ENCODE measurements at places on chromosomes 13 and 19.

GRCh38 chr19:17331045-17331558, 3.6 kb downstream of the ANO8 start:
- no peak for DNase-seq

DNA sequence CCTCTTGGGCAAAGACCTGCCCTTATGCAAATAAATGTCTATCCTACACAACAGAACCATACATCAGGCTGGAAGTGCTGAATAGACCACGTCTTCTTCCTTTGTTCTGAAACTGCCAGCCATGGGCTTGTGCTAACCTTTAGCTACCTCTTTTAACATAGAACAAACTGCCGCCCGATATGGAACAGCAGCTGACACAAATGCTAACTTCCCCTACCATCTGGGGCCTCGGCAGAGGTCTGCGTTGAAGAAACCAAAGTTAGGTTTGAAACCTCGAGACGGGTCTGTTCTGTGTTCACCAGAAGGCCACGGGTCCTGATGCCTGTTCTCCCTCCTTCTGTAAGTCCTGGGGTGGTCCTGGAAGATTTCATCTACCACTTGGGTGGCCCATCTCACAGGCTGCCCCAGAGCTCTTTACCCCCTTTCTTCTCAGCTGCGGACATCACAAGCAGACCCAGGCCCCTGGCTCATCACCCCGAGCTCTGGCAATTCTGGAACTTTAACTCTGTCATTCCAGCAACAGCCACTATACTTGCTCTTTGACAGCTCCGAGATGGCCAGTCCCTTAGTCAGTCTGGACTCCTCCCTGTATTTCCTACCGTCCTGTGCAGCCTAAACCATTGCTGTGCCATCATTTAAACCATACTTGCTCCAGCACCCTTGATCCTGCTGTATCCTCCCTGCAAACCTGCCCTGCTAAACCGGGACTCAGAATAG, 146.7 kb downstream of the USP12 start:
- no peak for DNase-seq

DNA sequence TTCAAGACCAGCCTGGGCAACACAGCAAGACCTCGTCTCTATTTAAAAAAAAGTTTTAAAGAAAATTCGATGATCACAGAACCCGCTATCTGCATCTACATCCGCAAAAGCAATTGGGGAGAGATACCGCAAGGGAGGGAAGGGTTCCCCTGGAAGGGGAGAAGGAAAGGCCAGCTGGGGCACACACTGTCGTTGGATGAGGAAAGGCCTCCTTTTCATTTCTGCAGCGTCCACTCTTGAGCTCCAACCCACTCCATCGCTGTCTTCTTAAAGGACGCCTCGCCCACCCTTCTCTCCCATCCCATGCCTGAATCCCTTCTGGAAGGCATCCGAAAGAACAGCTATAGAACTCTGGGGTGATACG, 3.2 kb upstream of the PRKCG start:
- no peak for DNase-seq

DNA sequence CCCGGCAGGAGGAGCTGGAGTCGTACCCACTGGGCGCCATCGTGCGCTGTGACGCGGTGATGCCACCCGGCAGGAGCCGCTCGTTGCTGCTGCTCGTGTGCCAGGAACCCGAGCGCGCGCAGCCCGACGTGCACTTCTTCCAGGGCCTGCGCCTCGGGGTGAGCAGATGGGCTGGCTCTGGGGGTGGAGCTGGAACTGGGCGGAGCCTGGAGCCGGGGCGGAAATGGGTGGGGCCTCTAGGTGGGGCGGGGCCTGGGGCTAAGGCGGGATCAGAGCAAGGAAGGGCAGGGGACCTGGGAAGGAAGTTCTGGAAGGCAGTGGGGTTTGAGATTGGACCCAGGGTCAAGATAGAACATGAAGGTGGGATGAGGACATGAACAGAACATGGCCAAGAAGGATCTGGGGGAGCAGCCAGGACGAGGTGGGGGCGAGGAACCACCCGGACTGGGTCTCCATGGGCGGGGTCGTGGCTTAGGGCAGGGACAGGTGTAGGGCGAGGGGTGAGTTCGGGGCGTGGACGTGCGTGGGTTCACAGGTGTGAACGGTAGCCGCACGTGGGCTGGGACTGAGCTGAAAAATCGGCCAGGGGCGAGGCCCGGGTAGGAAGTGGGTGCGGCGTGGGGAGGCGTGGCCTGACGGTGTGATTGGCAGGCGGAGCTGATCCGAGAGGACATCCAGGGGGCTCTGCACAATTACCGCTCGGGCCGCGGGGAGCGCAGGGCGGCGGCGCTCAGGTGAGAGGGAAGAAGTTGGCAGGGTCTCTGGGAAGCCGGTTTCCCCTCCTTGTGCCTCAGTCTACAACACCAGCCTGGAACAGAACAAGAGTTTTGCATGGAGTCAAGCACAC, 4.7 kb downstream of the EPS8L1 start:
- peak; percentile 91 for DNase-seq

DNA sequence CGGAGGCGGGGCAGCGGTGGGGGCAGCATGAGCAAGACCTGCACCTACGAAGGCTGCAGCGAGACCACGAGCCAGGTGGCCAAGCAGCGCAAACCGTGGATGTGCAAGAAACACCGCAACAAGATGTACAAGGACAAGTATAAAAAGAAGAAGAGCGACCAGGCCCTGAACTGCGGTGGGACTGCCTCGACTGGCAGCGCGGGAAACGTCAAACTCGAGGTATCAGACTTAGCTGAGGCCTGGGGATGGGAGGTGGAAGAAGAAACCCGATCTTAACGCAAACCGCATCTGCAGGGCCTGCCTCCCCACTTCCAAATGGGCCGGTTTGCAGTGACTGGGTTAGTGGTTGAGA, 693 bp downstream of the RFXAP start:
- DNase-seq, result peak; percentile 65

DNA sequence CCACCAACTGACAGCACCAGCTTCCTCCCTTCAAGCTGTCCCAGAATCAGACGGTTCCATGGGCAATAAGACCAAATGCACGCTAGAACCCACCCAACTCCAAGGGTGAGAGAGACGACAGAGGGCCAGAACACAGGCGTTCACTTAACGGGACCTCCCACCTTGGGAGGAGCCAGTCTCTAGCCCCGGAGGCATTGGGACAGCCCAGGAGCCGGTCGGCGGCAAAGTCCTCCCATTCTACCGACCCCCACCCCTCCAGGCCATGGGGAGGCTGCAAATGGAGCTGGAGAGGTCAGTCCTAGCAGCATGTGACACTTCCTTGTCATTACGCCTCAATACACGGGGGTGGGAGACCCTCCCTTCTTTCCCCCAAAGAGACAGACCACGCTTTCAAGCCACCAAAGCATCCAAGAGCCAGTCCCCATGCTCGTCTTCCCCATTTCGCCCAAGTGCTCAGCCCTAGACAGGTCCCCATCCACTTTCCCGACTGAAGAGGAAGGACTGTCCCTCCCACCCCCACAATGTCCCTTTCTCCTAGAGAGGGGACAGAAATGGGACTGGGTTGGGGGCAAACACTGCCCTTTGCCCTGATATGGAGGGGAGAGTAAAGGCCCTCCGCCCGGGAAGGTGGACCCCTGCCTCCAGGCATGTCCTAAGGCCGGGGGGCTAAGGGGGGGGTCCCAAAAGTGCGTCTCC, 964 bp downstream of the KHSRP start:
- DNase-seq, result peak; percentile 74

DNA sequence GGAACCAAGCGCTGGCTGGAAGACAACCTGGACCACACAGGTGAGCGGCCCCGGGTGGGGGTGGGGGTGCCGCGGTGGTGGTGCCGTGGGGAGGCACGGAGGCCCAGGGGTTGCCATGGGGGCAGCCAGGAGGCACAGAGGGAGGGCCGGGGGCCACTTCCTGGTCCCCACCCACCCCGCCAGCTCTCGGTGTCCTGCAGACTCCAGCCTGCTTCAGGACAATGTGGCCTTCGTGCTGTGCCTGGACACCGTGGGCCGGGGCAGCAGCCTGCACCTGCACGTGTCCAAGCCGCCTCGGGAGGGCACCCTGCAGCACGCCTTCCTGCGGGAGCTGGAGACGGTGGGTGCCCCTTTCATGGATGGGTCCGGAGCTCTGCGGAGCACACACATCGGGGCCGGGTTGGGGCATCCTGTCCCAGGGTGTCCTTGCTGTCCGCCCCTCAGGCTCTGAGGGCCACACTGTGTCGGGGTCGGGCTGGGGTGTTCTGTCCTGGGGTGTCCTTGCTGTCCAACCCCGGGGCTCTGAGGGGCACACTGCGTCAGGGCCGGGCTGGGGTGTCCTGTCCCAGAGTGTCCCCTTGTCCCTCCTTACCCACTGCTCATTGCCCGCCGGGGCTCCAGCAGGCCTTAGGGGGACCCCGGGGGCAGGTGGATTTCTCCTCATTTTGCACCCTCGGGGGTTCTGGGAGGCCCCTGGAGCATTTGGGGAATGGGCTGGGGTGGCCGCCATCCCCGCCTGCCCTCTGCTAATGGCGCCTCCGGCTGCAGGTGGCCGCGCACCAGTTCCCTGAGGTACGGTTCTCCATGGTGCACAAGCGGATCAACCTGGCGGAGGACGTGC, 18.3 kb downstream of the NCLN start:
- DNase-seq, result no peak

Data from GM23338 (cell line).